ENCODE measurements at places on chromosomes 16 and 17. TPM values are rescaled to one million over a fixed set of nuclear protein-coding genes. Genes with fewer than 3 reads are reported as not detected.
A peak's percentile ranks its signal among the peaks of the same experiment; 100 is the strongest.

DNA sequence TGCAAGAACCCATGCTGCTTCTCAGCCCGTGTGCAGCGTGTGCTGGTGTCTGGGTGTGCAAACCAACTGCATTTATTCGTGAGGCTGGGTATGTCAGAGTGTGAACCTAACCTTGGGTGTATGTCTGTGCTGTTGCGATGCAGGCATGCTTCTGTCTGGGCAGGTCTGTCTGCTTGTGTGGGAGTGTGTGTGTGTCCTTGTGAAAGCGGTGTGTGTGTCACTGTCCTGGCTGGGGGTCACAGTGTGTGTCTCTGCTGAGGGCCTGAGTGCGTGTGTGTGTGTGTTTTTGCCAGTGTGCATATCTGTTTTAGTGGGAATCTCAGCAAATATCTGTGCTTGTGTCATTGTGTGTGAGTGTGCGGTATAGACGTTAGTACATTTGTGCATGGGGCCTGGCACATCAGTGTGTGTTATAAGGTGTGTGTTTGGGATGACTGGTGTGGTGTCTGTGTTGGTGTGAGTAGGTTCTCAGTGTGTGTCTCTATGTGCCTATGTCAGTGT is 121.8 kb downstream of the CYLD start:
- no peak for DNase-seq

- DNase-seq: no peak
These were observed 40.1 kb downstream of the NT5M start for GRCh38 chr17:17343160-17343735.

GRCh38 chr16:24054741-24055491 is 201.2 kb upstream of the CACNG3 start:
- DNase-seq: no peak

Gene GAS2L2
- not detected for total RNA-seq

DNA sequence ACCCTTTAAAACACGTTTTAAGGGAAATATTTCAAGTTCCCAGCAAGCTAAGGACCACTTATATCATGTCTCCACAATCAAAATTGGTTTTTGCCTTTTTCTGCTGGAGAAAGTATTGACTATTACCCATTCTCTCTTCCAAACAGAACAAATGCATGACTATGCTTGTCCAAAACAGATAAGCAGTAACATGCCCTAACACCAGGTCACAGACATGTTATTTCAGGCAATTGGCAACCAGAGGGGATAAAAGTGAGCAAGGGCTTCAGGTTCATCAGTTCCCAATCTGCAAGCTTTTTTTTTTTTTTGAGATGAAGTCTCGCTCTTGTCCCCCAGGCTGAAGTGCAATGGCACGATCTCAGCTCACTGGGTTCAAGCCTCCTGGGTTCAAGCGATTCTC is 15.0 kb downstream of the SKA2 start:
- DNase-seq: no peak

DNA sequence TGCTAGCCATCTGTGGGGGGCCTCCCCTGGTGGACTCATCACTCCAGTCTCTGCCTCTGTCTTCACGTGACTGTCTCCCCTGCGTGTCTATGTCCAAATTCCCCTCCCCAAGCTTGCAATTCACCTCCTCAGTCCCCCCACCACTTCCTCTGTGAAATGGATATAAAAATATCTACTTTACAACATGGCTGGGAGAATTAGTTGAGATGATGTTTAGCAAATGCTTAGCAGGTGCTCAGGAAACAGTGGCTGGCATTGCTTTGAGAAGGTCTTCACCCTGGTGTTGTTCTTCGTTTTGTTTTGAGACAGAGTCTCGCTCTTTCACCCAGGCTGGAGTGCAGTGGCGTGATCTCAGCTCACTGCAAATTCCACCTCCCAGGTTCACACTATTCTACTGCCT is 8.3 kb upstream of the ZCCHC14 start:
- no peak for DNase-seq

Gene MED13
- total RNA-seq: 34.9 TPM

DNA sequence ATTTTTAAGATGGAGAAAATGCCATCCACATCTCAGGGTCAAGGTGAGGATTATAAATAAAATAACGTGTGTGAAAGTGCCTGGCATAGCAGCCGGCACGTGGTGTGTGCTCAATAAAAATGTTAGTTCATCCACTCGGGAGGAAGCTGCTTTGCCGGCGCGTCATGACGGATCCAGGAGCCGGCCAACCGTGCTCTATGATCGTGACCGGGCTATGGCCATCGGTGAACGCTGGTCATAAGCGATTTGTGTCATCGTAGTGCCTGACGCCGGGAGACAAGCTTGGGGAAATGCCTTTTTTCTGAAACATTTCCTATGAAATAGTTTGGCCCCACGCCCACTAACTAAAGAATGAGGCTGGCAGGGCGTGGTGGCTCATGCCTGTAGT is 74.0 kb downstream of the CMC2 start:
- peak; percentile 81 for DNase-seq

- DNase-seq: no peak
These were observed 3.2 kb downstream of the ACSF3 start for GRCh38 chr16:89096768-89097391.

DNA sequence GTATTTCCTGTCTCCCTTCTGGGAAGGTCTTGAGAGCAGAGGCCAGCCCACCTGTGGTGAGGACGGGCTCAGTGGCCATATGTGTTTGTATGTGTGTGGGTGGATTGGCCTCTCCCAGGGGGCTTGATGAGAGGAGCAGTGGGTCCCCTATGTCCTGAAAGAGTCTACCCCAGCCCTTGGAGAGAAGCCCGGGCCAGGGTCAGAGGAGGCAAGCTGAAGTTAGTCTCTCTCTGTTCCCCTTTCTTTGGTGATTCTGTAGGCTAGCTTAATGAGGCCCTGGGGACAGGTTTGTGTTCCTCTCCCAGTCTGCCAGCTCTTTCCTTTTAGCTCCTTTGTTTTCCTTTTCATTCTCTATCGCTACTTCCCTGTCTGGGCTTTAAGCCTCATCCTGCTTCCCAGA is 23.8 kb upstream of the NFATC3 start:
- no peak for DNase-seq

Gene SLC47A1
- 7.3 TPM for total RNA-seq

GRCh38 chr17:37605813-37606505 is 3.3 kb downstream of the SYNRG start:
- DNase-seq: no peak

Gene TBC1D28
- total RNA-seq: 0.12 TPM

Gene TMEM114
- not detected for total RNA-seq

DNA sequence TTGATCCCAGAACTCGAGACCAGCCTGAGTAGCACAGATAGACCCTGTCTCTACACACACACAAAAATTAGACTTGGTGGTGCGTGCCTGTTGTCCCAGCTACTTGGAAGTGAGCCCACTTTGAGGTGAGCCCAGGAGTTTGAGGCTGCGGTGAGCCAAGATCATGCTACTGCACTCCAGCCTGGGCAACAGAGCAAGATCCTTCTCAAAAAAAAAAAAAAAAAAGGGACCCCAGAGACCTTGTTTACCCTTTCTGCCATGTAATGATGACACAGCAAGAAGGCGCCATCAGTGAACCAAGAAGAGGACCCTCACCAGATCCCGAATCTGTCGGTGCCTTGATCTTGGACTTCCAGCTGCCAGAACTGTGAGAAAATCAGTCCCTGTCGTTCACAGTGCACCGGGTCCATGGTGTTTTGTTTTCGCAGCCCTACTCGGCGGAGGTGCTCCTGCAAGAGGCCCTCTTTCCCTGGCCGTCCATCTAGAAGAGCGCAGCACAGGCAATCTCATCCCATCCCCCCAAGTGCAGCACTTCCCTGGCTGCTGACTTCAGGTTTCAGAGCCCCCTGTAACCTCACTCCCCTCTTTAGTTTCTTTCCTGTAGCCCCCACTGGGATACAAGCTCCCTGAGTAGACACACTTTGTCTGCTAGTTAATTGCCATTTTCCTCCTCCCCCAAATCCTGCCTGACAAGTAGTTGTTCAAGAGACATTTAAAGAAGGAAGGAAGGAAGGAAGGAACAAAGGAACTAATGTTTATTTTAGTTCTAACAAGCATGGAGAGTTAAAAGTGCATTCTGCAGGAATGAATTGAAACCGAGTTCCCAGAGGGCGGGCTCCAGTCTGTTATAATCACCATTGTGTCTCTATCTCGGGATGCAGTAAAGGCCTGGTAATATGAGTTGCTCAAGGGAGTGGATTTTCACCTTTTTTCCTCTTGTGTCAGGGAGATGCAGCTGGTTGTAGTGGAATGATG is 115.3 kb downstream of the SNX29 start:
- no peak for DNase-seq

DNA sequence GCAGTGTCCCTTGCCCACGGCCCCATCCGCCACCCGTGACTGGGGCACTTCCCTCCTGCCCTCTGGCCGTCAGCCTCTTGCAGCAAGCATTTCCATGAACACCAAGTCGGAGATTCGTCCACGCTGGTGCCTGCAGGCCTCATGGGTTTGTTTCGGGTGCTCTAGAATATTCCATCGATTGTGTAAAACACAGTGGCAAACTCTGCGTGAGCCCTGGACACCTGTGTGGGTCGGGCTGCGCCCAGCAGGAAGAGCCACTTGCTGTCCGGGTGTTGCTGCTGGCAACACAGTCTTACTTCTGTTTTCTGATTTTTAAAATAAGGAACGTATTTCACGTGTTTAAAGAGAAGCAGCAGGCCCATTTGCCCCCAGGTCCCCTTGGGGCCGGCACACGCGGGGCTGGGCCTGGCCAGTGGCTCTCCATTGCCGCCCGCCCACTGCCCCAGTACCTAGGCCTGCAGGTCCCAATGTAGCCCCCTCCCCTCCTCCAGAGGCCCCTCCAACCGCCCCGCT is 10.0 kb downstream of the CYBC1 start:
- no peak for DNase-seq

DNA sequence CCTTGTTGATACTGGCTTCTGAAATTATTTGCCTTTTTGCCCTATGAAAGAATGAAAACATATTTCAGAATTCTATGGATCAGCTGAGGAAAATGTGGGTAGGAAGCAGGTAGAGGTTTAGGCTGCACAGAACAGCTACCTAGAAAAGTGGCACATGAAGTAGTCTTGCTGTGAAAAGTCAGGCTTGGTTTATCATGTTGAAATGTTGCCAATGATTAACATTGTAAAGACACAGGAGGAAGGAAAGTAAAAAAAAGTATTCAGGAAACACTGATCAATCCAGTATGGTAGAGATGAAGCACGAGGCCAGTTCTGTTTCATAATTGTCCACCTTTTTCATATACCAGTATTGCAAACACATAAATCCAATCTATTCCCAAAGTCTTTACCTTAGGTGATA is 29.9 kb downstream of the ABCA6 start:
- no peak for DNase-seq

- peak; percentile 60 for DNase-seq
These were observed 86.5 kb downstream of the MYH13 start for GRCh38 chr17:10286324-10286723.

GRCh38 chr16:73092236-73092781 is 44.4 kb upstream of the ZFHX3 start:
- no peak for DNase-seq

Gene MLYCD
- total RNA-seq: 3.1 TPM

Gene C17orf113
- total RNA-seq: not detected

Gene ABCC3
- 28.1 TPM for total RNA-seq

DNA sequence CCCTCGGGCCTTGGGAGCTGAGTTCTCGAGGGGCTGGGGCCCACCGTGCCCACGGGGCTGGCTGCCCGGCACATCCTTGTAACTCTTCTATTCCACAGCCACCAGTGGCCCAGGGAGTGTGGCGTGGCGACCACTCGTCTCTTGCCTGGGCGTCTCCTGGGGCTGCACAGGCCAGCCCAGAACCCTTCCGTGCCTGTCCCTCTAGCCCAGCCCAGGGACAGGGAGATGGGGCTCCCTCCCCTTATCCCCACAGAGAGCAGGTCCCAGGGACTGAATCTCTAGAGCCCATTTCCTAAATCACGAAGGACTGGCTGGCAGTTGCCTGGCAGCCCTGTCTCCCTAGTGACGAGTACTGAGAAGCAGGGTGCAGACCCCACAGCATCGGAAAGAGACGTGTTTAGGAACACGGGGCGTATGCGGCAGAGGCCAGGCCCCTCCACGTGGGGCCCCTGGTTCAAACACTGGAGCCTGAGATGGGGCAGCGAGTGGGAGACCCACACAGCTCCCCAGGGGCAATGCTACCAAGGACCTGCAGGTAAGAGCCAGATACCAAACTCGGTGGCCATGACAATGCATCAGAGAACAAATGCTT is 51.0 kb downstream of the TIMM22 start:
- no peak for DNase-seq

DNA sequence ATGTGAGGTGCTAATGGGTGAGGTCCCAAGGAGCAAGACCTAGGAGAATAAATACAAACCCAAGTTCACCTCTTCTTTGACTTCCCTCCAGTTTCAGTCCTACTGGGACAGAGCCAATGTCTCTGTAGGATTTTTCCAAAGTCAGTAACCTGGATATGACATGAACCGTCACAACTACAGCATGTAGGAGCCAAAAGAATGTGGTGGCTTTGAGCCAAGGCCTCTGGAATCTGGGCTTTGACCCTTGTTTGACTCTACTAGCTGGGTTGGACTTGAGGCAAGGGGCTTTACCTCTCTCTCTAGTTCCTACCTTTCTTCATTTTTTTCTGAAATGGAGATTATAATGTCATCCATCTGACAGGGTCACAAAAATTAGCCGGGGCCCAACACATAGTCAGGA is 91.4 kb downstream of the CACNG3 start:
- DNase-seq: no peak

DNA sequence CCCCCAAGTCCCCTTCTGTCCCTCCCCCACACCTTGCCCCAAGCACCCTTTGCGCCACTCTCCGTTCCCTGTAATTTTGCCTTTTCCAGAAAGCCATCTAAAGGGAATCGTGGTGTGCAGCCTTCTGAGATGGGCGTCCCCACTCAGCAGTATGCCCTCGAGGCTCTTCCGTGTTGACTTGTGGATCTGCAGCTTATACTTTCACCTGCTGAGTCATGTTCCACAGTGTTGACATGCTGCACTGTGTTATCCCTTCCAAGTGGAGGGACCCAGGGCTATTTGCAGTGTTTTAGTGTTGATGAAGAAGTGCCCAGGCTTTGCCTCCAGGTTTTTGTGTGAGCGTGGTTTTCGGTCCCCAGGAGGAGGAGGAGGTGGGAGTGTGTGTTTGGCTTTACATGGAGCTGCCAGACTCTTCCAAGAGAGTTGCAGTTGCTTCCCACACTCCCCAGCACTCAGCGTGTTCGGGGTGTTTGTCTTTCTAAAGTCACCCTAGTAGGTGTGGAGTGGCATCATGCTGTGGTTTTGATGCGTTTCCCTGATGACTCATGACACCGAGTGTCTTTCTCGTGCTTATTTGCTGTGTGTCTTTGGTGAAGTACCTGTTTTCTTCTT is 32.1 kb upstream of the JPT2 start:
- peak; percentile 67 for DNase-seq

Gene ZFHX3
- 2.4 TPM for total RNA-seq

Gene ST6GALNAC1
- total RNA-seq: not detected

DNA sequence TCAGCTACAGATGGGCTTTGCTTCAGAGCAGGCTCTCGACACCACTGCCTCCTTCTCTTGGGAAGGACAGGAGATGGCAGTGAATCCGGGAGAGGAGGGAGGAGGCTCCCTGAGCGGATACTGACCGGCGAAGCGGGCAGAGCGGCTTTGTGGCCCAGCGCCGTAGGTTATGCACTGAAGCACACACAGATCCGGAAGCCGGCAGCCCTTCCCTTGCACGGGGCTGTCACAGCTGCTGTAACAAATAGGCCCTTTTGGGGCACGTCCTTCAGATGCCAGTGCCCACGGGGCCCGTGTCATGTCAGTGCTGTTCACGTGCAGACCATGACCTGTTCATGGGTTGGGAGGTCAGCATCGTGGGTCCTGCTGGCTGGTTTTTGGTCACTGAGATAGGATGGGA is 144.7 kb upstream of the CHMP6 start:
- DNase-seq: no peak

Gene HSD17B1
- 1.6 TPM for total RNA-seq

GRCh38 chr16:15996432-15997109 is 47.2 kb downstream of the ABCC1 start:
- peak; percentile 95 for DNase-seq
